ENCODE measurements at places on chromosomes 5 and 9.

DNA sequence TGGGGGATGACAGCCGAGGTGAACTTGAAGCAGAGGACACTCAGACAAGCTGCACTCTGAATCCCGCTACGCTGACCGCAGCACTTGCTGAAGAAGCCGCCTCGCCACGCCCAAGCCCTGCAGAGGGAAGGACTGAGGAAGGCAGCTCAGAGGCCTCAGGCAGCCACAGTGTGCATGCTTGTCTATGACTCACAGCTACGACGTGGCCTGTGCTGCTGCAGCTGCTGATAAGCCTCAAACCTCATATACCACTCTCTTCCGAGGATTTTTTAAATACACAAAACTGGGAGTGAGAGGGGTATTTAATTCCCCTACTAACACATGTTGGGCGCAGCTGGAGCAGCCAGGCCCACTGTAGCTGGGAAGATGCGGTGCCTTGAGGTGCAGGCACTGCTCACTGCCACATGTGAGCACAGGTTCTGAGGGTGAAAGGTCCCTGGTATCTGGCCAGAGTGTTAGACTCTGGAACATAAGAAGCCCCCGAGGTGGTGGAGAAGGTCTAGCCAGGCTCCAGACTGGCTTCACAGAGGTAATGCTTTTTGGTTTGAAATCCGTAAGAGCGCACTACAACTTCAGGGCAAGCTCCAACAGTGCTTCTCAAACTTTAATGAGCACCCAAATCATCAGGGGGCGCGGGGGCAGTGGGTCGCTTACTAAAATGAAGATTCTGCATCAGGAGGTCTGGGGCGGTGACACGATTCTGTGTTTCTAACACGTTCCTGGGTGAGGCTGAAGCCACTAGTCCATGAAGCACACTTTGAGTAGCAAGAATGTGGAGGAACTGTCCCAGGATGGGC is 196.8 kb downstream of the AUH start:
- H3K4me1 ChIP-seq = peaks cover 25% of the 10 kb centered on the region
- H3K27ac ChIP-seq = peak overlapping the region; percentile 73
- peak; percentile 97 for DNase-seq

GRCh38 chr5:26868504-26868903 is 169.9 kb downstream of the CDH9 start:
- no peak overlapping the region for H3K4me3 ChIP-seq
- no peak overlapping the region for H3K27ac ChIP-seq
- H3K36me3 ChIP-seq = no peaks in the 10 kb centered on the region
- no peak for DNase-seq
- H3K27me3 ChIP-seq = no peaks in the 10 kb centered on the region

DNA sequence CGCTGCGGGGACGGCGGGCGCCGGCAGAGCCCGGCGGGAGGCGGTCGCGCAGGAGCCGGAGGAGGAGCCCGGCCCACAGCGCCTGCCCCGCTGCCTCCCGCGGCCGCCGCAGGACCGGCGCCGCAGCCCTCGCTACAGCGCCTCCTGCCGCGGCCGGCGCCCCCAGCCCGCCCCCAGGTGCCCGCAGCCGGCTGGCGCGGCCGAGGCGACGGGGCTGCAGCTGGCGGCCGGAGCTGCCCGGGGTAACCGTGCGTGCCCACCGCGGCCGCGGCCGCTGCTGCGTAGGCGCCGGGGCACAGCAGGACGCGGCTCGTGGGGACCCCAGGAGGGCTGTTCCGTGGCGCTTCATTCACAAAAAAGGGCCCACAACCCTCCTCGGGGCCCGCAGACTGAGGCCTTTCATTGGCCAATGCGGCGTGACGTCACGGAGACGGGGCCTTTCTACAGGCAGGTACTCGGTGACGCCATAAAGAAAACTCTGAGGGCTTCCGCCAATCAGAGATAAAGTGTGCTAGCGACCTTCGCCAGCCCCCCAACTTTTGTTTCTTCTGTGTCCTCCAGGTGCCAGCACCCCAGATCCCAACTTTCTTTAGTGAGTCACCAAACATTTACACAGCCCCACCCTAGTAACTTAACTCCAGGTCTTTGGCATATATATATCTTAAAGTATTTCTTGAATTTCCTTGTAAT is at the start of gene CDC14B:
Gene CDC14B (minus strand): TSS at position 353 of the 690 bp plus-strand sequence. CDS start 465 bp downstream, outside the sequence.
- H3K4me3 ChIP-seq = peak within 1 kb of the TSS; percentile 94
- DNase-seq = peak; percentile 90
- H3K36me3 ChIP-seq = no peaks in the 10 kb centered on the region

DNA sequence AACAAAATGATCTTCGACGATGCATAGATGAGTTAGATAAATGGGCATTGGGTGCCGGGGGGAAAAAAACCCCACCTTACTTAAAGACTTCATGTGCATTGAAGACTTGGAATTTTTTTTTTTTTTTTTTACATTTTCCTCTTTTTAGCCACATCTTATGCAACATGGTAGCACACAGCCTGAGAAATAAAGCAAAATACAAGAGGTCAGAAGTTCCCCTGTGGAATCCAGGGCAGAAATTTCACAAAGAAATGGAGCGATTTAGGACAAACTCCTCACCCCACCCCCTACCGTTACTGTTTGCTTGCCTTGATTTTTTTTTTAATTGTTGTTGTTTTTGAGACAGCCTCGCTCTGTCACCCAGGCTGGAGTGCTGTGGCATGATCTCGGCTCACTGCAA is 153.2 kb downstream of the GOLPH3 start:
- H3K4me3 ChIP-seq = no peak overlapping the region
- H3K4me1 ChIP-seq = peaks cover 4% of the 10 kb centered on the region
- H3K27me3 ChIP-seq = no peaks in the 10 kb centered on the region
- no peak overlapping the region for H3K27ac ChIP-seq
- H3K36me3 ChIP-seq = no peaks in the 10 kb centered on the region

DNA sequence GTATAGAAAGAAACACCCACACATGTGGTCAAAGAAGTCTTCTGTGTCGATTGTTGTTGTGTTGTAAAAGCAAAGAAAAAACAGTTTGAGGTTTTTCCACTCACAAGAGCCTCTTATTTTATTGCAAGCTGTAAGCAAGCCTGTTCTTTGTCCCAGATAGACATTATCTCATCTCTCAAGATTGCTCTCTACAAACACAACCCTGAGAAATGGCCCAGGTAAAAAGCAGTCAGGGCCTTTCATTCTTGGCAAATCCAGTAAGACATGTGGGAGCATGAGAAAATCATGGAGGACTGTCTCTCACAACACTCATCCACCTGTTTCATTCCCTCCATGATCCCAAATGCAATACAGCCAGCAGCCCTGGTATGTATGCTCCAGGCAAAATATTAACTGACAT is 286.6 kb upstream of the POU5F2 start:
- H3K27me3 ChIP-seq = no peaks in the 10 kb centered on the region
- H3K4me3 ChIP-seq = no peak overlapping the region
- H3K4me1 ChIP-seq = peaks cover 7% of the 10 kb centered on the region
- DNase-seq = no peak
- H3K27ac ChIP-seq = peak overlapping the region; percentile 52

- peak overlapping the region; percentile 12 for H3K27ac ChIP-seq
- H3K36me3 ChIP-seq = no peaks in the 10 kb centered on the region
- peak; percentile 5 for DNase-seq
- H3K27me3 ChIP-seq = no peaks in the 10 kb centered on the region
- H3K4me3 ChIP-seq = no peak overlapping the region
- no peaks in the 10 kb centered on the region for H3K4me1 ChIP-seq
Measured at GRCh38 chr5:78416677-78417425, 56.4 kb downstream of the SCAMP1 start.

DNA sequence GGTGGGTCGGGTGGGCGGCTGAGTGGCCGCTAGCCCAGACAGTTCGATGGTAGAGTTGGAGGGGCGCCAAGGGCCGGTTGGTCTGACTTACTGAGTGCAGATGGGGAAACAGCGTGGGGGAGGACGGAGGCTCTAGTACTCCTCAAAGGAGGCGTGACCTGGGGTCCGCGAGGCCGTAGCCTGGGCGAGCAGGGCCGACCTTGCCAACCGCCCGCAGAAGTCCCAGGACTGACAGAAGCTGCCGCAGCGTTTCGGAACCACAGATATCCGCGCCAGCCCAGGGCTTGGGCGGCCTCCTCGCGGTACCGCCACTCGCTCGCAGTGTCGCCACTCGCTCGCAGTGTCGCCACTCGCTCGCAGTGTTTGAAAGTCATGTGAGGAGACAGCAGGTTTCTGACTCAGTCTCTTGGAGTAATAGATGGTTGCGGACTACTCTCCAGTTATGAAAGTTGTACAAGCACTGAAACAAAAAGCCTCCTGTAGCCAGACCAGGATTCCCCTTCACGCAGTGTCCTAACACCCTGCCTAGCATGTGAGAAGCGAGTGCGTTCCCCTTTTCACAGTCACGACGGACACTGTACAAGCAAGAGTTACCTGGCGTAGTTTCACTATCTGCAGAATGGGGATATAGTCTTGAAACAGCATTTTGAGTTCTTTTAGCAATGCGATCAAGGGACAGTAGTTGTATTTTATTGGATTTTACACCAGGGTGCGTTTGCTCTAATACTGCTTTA is 674 bp downstream of the TMEM38B start:
- peak overlapping the region; percentile 94 for H3K4me3 ChIP-seq
- H3K4me1 ChIP-seq = peaks cover 1% of the 10 kb centered on the region

- no peaks in the 10 kb centered on the region for H3K4me1 ChIP-seq
- no peaks in the 10 kb centered on the region for H3K27me3 ChIP-seq
- no peak overlapping the region for H3K4me3 ChIP-seq
- peak; percentile 34 for DNase-seq
- peak overlapping the region; percentile 59 for H3K27ac ChIP-seq
- H3K36me3 ChIP-seq = peaks cover 2% of the 10 kb centered on the region
Measured at GRCh38 chr9:3848445-3849114, 322.8 kb upstream of the RFX3 start.

- DNase-seq = no peak
- H3K27me3 ChIP-seq = no peaks in the 10 kb centered on the region
- peaks cover 7% of the 10 kb centered on the region for H3K4me1 ChIP-seq
Measured at GRCh38 chr9:33931326-33931725, 114.4 kb downstream of the UBE2R2 start.

DNA sequence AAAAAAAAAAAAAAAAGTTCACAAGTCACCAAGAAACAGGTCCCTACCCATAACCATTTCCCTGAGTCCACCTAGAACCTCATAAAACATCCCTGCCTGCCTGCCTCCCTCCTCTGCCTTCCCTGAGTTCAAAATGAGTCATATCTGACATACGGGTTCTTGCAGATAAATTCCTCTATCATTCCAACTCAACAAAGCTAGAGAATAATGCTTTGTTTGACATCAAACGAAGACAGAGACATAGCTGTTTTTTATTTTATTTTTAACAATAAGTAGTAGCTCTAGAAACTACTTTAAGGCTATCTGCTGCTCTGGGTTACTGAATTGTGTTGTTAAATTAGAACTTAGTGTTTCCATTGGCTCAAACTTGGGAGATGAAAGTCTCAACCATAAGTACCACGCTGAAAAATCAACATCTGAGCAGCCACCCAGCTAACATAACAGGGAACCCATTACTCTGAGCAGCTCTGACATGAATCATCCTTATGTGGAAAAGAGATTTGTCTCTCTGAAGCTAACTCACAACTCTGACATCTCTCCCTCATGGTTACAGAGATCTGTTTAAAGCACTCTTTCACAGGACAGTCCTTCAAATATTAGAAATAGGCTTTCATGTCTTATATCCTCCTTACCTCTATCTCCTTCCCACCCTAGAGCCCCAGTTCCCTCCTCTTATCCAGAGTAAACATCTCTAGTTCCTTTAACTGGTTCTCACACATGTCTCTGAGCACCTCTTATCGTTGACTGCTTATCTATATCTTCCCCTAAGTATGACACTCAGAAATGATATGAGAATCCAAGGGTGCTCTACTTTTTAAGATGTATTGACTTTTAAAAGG is 12.1 kb downstream of the TMEM245 start:
- H3K27ac ChIP-seq = peak overlapping the region; percentile 39
- no peaks in the 10 kb centered on the region for H3K27me3 ChIP-seq
- peak; percentile 70 for DNase-seq

DNA sequence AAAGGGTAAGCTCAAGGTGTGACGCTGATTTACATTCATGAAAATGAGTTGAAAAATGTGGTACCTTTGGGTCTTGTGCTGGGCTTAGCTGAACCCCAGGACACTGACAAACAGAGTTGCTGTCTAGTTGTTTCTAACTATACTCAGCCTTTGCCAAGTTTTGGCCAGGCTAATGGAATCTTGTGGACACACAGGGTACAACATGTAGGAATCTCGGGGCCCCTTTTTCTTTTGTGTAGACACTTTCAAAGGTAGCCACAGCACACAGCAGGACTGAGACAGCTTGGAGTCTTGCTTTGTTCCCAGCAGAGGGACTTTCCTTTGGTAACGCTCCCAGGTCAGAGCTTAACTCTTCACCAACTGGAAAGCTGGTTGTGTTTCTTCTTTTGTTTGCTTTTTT is 7.8 kb downstream of the LIX1 start:
- DNase-seq = no peak
- peaks cover 20% of the 10 kb centered on the region for H3K4me1 ChIP-seq
- H3K36me3 ChIP-seq = no peaks in the 10 kb centered on the region
- H3K4me3 ChIP-seq = no peak overlapping the region

DNA sequence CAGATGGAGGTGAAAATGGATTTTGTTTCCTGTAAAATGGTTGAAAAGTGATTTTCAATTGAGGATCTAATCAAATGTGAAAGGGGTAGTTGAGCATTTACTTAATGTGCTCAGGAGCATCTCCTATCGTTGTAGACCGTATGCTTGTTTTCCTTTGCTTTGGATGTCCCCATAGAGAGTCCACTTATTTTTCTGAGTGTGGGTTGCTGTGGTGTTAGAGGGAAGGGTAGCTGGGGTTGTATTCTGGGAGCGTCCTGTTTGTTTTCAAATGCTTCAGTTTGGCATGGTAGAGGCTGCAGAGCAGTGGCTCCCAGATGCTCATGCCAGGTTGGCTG is 154.1 kb downstream of the MAT2B start:
- no peak overlapping the region for H3K27ac ChIP-seq
- no peaks in the 10 kb centered on the region for H3K36me3 ChIP-seq
- no peaks in the 10 kb centered on the region for H3K27me3 ChIP-seq
- no peaks in the 10 kb centered on the region for H3K4me1 ChIP-seq
- DNase-seq = no peak

DNA sequence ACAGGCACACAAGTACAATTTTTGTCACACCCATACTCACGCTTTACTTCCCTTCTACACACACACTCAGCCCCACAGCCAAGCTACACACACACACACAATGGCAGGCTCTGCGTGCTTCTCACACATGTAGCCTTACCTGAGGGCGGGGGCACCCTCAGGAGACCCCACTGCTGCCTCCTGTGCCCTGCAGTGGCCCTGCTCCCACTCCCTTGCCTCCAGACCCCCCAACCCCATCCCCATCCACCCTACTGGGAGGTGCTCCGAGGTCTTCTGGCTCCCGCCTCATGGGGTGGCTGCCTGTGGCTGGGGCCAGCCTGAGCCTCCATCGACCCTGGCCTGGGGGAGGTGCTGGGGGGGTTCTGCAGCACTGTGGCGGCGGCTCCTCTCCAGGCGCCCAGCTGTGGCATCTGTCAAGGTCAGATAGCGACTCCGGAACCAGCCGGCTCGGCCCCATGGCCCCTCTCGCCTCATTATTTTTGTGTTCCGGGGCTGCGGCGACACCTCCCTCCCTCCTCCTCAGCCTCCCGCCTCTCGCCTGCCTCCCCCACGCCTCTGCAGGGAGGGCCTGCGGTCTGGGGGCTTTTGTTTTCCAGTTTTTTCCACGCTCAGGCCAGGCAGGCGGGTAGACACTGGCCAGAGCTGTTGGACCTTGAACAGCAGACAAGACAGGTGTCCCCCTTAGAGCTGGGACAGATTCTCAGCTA is 21.7 kb downstream of the CXXC5 start:
- peaks cover 70% of the 10 kb centered on the region for H3K4me1 ChIP-seq
- H3K27ac ChIP-seq = no peak overlapping the region
- H3K36me3 ChIP-seq = peaks cover 43% of the 10 kb centered on the region
- no peak for DNase-seq
- no peak overlapping the region for H3K4me3 ChIP-seq

GRCh38 chr5:151093476-151093889 is 12.6 kb upstream of the TNIP1 start:
- H3K4me1 ChIP-seq = peaks cover 12% of the 10 kb centered on the region
- no peaks in the 10 kb centered on the region for H3K36me3 ChIP-seq
- no peaks in the 10 kb centered on the region for H3K27me3 ChIP-seq
- peak; percentile 97 for DNase-seq
- no peak overlapping the region for H3K4me3 ChIP-seq
- H3K27ac ChIP-seq = peak overlapping the region; percentile 28

Measured in trophoblast cell (in vitro differentiated cells and primary cell).